ENCODE measurements at places on chromosomes 6 and 20.

DNA sequence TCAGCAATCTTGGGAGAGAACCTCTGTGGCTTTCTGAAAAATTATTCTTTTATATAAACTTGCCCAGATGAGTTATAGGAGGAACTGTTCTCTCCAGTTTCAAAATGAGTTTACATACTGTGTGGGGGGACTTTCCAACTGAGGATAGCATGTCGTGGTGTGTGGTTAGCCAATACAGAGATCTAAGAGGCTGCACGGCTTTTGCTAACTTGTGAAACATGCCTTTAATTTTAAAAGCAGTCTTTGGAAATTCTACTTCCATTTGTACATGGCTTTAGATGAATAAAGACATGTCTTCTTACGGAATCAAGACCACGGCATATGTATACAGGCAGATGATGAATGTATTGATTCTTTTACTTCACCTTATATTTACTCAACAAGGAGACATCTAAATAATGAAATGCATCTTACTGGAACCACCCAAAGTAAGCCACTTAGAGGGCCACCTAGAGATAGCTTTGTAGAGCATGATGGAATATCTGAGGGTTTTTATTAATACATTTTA, 39.8 kb downstream of the HIVEP1 start:
- peak; percentile 69 for DNase-seq

DNA sequence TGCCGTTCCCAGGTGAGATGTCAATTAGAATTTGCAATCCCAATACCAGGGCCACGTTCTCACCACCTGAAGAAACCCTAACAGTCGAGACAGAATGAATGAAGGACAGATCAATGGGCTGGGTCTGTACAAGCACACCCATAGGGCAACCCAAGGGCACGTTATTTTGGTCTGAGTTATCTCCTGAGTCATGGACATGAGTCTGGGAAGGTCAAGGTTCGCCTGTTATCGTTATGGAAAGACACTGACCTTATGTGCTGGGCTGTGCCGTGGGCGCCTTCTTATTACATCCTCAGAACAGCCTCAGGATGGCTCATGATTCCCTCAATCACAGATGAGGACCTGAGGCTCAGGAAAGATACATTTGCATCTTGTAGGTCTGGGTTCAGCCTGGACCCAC, 175.0 kb upstream of the SULF2 start:
- no peak for DNase-seq

DNA sequence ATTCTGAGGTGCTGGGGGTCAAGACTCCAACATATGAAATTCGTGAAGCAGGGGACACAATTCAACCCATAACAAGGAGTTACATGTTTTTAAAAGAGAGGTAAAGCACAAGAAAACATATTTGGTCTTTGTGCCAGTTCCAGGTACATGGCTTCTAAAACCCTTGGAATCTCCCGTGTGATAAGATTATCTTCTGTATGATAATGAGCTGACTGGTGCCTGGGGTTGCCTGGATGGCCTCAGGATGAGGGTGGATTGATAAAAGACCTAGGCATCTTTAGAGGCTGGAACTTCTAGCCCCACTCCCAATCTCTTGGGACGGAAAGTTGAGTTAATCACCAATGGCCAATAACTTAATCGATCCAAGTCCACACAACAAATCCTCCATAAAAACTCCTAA, 87.0 kb downstream of the FAM217A start:
- DNase-seq: no peak

DNA sequence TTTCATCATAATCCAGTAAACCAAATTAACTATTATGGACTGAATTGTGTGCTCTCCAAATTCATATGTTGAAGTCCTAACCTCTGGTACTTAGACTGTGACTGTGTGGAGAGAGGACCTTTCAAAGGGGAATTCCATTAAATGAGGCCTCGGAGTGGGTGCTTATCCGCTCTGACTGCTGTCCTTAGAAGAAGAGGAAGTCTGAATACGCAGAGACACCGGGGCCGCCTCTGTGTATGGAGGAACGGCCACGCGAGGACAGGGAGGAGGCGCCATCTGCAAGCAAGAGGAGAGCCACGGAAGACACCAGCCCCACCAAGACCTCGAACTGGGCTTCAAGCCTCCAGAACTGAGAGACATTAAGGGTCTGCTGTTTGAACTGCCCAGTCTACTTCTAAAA, 35.6 kb upstream of the RPS6KA2 start:
- no peak for DNase-seq

GRCh38 chr6:157226026-157226625, 97.2 kb downstream of the TMEM242 start:
- no peak for DNase-seq

DNA sequence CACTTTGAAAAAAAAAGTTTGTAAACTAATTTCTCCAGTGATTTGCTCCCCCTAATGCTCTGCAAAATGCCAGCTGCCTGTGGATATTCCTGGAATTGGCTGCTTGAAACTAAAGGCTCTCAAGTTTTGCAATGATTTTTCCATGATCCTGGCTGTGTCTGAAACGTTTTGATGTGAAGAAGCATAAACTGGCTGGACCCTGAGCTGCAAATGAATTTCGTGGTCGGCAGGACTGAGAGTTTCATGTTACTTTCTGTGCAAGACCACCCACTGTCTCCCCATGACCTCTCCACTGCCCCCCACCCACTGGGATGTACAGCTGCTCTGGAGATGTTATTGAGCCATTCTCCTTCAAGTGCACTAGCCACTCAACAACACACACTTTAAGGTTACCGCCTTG, 171.3 kb upstream of the SSTR4 start:
- DNase-seq: no peak

DNA sequence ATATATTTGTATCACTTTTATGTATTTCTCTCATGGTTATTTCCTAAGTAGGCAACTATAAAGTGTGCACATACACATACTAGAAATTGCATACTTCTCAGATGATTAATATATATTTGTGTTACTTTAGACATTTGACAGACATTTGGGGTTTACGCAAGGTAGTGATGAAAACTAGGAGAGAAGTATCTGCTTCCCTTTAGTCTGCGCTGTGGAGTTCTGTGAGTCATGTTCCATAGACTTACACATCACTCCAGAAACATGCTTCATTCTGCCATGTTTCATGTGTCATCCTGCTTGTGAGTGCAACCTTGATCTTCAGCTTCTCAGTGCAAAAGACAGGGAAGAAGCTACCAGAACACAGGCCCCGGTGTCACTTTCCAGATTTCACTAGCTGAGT, 200.7 kb upstream of the BMP2 start:
- DNase-seq: no peak

GRCh38 chr6:69887026-69887425, 20.7 kb downstream of the COL19A1 start:
- no peak for DNase-seq
